NCI-H2227 treated with DMSO at 0.1 percent for 48 hours (cell line): ENCODE measurements at places on chromosomes 5 and 9.

GRCh38 chr5:177565046-177565445 is 10.7 kb upstream of the FAM193B start:
- no peak for DNase-seq

DNA sequence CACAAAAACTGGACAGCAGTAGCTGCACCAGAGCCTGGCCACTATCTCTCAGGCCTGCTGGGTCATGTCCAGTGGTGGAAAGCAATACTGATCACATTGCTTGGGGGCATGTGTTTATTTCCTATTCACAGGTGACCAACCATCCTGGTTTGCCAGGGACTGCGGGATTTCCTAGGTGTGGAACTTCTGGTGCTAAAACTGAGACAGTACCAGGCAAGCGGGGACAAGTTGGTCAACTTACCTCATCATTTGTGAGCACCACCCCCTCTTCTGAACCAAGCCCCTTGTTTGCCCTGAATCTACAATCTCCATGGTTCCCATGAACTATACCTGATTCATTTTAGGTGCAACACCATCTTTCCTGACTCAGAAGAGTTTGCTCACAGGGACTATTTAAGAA is 81.3 kb downstream of the TNC start:
- DNase-seq, result no peak

DNA sequence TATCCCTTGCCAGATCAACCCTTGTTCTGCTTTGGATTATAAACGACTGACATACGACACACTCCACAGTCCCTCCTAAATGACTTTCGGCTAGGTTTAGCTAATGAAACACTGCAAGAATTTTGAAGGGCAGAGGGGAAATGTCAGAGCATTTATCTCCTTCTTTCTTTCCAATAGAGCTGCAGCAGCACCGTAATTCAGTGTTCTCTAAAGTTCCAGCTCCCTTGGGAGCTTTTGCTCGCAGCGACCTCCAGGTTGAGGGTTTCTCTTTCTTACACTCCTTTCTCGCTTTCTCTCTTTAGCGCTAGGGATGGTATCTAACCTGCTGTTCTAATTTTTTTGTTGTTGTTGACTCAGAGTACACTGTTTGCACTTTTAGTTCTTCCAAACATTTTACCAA is 467.1 kb upstream of the ST8SIA4 start:
- no peak for DNase-seq

- DNase-seq, result no peak
Observed at GRCh38 chr5:2143646-2144353, 261.1 kb upstream of the IRX4 start.

DNA sequence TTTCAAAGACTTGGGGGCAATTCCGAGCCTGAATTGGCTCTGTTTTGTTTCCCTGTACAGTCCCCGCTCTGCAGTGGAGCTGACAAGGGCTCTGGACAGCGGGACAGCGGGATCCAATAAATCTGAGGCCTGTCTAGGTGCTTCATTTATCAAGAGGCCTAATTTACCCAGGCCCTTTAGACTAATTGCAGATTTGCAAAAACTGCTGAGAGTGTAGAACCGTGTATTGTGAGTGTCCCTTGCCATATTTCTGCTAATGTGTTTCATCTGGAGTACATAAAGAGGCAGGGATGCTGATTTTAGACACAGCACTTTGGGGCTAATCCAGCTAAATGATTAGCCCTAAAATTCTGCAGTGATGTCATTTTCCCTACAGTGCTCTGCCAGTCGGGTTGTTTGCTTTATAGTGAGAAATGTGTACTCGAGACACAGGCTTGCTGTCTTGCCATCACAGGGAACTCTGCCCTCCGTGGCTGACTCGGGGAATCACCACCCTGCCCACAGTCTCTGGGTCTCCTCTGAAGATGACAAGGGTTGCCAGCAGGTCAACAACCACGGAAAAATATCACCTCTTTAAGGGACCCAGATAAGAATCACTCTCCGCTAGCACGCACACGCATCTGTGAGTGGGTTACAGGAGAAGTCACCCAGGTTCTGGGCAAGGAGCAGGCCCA is 592.0 kb downstream of the BNC2 start:
- DNase-seq, result no peak

DNA sequence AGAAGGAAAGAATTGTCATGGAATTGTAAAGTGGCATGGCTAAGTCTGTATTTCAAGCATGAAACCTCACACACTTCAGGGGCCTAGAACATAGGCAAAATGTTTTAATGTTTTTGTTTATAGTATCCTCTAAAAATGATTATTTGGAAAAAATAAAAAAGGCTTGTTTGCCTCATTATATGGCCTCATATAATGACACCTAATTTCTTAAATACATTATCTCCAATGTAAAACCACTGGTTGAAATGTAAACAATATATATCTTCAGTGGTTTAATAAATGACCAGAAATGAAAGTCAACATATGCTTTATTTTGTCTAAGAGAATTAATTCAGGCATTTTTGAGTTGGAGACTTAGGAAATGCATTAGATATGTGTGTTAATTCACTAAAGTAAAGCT is 1736.6 kb downstream of the EFNA5 start:
- no peak for DNase-seq

GRCh38 chr5:108278285-108279240 is 103.3 kb downstream of the FBXL17 start:
- no peak for DNase-seq

DNA sequence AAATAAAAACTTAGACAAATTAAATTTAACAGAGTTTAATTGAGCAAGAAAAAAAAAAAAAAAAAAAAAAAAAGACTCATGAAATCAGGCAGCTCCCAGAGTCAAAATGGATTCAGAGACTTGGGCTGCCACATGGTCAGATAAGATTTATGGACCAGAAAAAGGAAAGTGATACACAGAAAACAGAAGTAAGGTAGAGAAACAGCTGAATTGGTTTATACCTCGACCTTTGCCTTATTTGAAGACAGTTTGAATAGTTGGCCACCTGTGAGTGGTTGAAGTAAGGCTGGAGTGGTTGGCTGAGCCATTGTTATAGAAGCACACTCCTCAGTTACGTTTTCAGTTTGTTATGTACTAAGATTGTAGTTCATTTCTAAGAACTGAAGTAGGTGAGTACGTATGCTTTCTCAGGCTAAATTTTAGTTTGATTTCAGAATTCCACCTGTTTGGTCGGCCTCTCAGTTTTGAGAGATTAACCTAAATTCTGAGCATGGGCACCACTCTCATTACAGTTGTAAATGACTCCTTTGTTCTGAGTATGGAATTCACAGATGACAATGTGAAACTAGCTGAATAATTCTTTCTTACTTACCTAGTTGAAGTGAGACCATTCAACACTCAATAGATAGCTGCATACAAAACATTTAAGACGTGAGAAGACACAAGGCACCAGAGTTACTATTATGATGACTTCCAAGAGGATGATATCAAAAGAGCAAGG is 149.0 kb downstream of the AOPEP start:
- DNase-seq, result no peak

DNA sequence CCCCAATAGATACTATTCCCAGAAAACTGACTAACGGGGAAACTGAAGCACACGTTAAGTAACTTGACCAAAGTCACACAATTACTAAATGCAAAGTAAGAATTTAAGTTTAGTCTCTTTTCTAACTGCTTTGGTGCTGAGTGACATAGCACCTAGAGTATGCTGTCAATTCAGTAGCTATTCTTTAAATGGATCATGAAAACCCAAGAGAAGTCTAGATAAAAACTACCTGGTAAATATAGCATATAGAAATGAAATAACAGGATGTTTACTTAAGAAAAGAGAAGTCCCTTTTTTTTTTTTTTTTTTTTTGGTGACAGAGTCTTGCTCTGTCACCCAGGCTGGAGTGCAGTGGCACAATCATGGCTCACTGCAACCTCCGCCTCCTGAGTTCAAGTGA is 129.2 kb downstream of the PDE4D start:
- DNase-seq, result no peak

- DNase-seq, result no peak
Observed at GRCh38 chr9:132538071-132538470, 44.3 kb upstream of the BARHL1 start.
